ENCODE measurements at places on chromosomes 16 and 17. TPM values are rescaled to one million over a fixed set of nuclear protein-coding genes. Genes with fewer than 3 reads are reported as not detected.

Gene KIF18B
- not detected for polyA plus RNA-seq

Gene PPL
- polyA plus RNA-seq, result 1.3 TPM

DNA sequence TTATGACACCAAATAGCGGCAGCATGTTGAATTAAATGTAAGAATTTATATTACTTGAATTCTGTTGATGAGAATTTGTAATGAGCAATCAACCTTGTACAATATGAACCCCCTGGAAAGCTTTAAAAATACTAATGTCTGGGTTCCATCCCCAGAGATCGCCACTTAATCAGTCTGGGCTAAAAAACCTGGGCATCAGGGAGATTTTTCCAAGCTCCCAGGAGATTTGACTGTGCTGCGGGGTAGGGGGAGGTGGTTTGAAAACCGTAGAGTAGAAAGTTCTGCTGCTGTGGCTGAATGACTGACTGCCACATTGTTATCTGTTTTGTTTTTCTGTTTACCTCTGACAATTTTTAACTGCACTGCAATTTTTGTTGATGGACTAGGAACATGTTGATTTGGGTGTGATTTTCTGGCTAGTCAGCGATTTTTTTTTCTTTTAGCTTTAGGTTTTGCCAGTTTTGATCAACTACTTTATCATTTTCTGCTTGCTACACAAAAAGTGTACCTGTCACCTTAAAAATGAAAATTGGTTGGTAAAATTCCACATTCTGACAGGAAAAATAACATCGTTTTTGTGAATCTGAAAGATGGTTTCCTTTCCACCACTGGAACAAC is 79.3 kb downstream of the PCTP start:
- DNase-seq, result no peak
- peaks cover 20% of the 10 kb centered on the region for H3K27me3 ChIP-seq
- no peak overlapping the region for H3K4me3 ChIP-seq
- H3K4me1 ChIP-seq, result no peaks in the 10 kb centered on the region

Gene MEFV
- polyA plus RNA-seq, result 0.25 TPM

DNA sequence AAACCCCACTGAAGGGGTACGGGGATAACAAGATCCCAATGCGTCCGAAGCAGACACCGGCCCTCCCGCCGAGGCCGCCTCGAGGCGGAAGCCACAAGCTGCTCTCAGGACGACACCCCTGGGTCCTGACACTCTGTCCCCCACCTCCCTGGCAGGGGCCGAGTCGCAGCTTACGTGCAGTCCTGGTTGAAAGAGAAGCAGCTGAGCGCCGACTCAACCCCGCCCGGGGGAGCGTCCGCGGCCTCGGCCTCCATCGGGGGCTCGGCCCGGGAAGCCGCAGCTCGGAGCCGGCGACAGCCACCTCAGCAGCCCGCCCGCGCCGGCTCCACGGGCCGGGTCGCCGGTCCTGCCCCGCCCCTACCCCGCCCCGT is at the start of gene WIPI1:
Gene WIPI1, minus strand, starts transcription at position 329 of the 371 bp plus-strand sequence. Its CDS starts 75 bp downstream, at position 254.
- DNase-seq, result no peak
- H3K4me3 ChIP-seq, result peak within 1 kb of the TSS; percentile 80
- no peaks in the 10 kb centered on the region for H3K36me3 ChIP-seq

- peaks cover 28% of the 10 kb centered on the region for H3K4me1 ChIP-seq
- no peaks in the 10 kb centered on the region for H3K36me3 ChIP-seq
- DNase-seq, result no peak
Measured at GRCh38 chr17:77281904-77282367, 141.2 kb downstream of the SEC14L1 start.

- no peaks in the 10 kb centered on the region for H3K4me1 ChIP-seq
- H3K36me3 ChIP-seq, result peaks cover 16% of the 10 kb centered on the region
- peaks cover 19% of the 10 kb centered on the region for H3K27me3 ChIP-seq
- H3K4me3 ChIP-seq, result no peak overlapping the region
- no peak overlapping the region for H3K27ac ChIP-seq
- DNase-seq, result no peak
Measured at GRCh38 chr16:16158741-16159374, 64.4 kb downstream of the ABCC6 start.

DNA sequence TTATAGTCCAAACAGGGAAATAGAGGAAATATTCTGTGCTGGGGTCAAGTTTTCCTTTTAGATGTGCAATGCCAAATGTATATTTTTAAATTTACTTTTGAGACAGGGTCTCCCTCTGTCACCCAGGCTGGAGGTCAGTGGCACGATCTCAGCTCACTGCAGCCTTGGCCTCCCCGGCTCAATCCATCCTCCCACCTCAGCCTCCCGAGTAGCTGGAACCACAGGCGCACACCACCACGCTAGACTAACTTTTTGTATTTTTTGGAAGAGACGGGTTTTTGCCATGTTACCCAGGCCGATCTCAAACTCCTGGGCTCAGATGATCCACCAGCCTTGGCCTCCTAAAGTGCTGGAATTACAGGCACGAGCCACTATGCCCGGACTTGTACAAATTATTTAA is 25.8 kb upstream of the MED13 start:
- H3K27me3 ChIP-seq, result peaks cover 13% of the 10 kb centered on the region
- DNase-seq, result no peak
- H3K27ac ChIP-seq, result no peak overlapping the region
- no peak overlapping the region for H3K4me3 ChIP-seq
- no peaks in the 10 kb centered on the region for H3K36me3 ChIP-seq

Gene NR1D1
- not detected for polyA plus RNA-seq

DNA sequence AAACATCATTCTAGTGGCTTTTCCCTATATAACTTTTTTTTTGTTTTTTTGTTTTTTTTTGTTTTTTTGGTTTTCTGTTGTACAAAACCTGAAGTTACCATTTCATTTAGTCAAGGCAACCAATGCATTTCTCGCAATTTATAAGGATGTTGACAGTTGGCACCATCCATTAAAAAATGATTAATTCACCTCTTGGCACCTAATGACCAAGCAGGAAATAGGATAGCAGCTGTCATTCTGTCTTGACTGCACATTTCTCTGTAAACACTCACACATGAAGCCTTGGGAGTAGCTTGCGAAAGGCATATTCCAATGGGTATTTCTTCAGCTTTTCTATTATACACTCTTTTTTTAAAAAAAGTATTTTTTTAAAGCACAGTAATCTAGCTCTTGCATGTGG is 77.5 kb downstream of the SYCE1L start:
- H3K36me3 ChIP-seq, result no peaks in the 10 kb centered on the region
- DNase-seq, result no peak
- peaks cover 18% of the 10 kb centered on the region for H3K27me3 ChIP-seq
- H3K4me3 ChIP-seq, result no peak overlapping the region
- H3K27ac ChIP-seq, result no peak overlapping the region
- H3K4me1 ChIP-seq, result no peaks in the 10 kb centered on the region

Gene C1QTNF8
- polyA plus RNA-seq, result not detected

Gene PRR29
- 6.0 TPM for polyA plus RNA-seq
